Stimulated activated CD4-positive, alpha-beta T cell treated with anti-CD3 and anti-CD28 coated beads, Interleukin-12 subunit alpha, Interleukin-12 subunit beta, amount 100 ng/mL, for 48 hours (primary cell): ENCODE measurements at places on chromosomes 5 and 9.

GRCh38 chr9:136212345-136212950 lies 7.5 kb upstream of the LHX3 start:
- DNase-seq: no peak

DNA sequence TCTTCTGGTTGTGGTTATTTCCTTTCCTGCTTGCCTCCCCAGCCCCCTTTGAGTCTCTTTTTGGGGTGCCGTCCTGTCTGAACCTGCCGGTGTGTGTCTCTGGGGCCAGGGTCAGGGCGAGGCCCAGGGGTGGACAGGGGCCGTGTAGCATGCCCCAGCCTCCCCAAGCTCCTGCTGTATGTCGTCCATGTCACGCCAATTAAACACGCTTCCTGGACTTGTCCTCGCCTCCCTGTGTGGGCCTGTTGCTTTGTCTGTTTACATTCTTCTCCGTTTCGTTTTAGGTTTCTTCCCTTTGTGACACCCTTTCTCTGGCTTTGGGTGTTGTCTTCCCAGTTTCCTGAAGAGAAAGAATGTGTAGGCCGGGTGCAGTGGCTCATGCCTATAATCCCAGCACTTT lies 28.5 kb upstream of the HMCN2 start:
- no peak for DNase-seq

- DNase-seq: no peak
These were observed 32.1 kb upstream of the RNF130 start for GRCh38 chr5:180103487-180104167.

- DNase-seq: no peak
These were observed 5.2 kb downstream of the EXOC3 start for GRCh38 chr5:448061-448765.

- no peak for DNase-seq
These were observed 15.2 kb downstream of the TMEM171 start for GRCh38 chr5:73135429-73136054.

- no peak for DNase-seq
These were observed 12.1 kb downstream of the MTRR start for GRCh38 chr5:7881091-7881490.

DNA sequence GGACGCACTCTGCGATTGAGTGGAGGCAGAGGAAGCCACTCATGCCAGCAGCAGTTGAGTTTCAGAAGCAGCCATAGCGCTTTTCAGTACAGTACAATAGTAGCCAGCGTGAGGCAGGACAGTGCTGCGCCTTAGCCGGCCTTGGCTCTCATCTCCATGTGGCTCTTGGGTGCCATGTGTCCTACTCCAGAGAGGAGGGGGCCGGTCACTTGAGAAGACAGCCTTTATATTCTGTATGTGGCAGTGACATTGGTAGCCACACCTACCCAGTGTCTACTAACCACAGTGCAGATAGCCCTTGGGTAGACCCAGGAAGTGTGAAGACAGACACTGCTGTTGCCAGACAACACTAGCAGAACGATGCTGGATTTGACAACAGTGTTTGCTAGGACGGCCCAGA lies 42.3 kb downstream of the FAM78A start:
- DNase-seq: no peak

- no peak for DNase-seq
These were observed 320.2 kb downstream of the NFIB start for GRCh38 chr9:13993632-13994185.

GRCh38 chr5:98263084-98263483 lies 510.4 kb upstream of the RGMB start:
- no peak for DNase-seq

DNA sequence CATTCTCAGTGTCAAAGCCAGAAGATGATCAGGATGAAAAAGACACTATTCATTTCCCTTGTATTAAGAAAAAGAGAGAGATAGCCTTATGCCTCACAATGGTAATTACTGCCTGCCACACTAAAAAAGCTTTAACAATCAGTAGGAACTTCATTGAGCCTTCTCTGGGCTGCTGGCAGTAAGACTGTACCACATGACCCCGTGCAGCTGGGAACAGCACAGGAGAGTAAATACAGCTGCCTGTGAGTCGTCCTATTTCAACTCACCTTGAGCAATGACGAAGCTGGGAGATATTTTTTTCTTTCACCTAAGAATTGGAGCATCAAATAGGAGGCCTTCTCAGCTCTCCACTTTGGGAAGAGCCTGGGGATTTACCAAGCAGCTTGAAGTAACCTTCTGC lies 316.3 kb downstream of the GABRB2 start:
- no peak for DNase-seq

- DNase-seq: no peak
These were observed 244.0 kb downstream of the SEC61B start for GRCh38 chr9:99466104-99466503.

DNA sequence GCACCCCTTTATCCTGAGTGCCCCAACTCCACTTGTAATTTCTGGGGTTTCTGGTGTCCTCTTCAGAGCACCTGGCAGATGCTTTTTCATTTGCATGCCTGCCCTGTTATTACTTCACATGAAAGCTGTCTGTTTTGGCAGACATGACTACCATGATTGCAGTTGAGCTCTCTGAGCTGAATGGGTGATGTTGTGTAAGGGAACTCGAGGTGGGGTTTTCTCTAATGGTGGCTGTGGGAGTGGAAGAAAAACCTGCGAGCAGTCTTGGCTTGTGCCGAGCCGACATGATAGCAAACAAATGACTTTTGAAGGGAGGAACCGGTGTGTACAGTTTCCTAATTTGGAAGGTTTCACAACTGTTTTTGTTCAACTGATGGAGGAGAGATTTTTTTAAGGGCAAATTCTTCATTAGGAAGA lies 196.2 kb downstream of the AOPEP start:
- no peak for DNase-seq

DNA sequence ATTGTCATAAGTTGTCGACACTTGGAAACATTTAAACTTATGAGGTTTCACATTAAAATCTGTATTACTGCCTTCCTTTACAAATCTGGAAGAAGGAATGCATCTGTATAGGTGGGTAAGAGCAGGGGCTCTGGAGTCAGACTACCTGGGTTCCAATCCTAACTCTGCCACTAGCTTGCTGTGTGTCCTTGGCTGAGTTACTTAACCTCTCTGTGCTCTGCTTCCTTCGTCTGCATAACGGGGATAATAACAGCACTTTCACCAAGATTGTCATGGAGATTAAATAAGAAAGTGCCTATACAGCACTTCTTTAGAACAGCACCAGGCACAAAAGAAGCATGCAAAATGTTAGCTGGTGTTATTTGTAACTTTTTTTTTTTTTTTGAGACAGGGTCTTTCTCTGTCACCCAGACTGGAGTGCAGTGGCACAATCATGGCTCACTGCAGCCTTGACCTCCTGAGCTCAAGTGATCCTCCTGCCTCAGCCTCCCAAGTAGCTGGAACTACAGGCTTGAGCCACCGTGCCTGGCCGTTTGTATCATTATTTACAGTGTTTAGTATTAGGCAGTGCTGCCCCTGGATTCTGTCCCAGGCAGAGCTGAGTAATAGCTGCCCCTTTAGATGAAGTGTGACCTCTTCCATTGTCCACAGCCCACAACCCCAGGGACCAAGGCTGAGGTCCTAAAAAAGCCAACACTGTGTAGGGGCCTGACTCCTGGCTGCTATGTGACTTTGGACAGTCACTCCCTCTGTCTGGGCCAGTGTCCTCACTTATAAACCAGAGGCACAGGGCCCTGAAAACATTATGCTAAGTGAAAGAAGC lies 25.4 kb upstream of the TTLL11 start:
- no peak for DNase-seq

GRCh38 chr5:130050585-130050984 lies 146.3 kb downstream of the CHSY3 start:
- DNase-seq: no peak

DNA sequence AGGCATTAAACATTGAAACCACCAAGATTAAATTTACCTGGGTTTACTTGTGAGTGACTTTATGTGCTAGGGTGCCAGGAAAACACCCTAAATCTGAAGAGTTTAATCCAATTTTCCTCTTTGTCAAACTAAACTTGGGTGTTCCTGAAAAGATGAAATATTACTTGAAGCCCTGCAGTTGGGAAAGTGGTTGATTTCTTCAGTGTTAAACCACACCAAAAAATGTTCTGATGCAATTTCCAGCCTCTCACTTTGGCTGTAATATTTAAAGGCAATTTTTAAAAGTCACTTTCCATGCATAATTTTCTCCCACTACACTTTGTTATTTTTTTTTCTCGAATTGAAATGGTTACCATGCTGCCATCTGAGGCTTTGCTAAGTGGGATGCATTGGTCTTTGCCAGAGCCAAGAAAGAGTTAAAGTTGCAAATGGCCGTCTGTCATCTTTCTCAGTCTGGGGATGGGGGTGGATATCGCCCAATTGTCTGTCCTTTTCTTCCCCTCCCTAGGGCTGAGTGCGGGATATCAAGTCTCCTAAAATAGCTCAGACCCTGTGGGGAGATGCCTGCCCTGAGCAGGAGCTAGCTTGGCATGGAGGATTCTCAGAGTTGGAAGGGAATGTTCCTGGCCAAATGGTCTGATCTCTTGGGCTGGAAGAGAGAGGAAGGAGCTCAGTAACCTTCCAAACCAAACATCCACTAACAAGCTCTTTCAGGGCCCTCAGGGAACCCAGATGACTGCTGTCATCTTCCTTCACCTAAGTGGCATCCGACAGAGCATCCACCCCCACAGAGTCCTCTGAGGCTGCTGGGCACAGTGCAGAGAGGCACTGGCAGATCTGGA lies 13.6 kb upstream of the SHB start:
- DNase-seq: no peak

- DNase-seq: no peak
These were observed 123.3 kb downstream of the SUSD1 start for GRCh38 chr9:112051812-112052211.
